ENCODE measurements at places on chromosomes 5 and 9.

DNA sequence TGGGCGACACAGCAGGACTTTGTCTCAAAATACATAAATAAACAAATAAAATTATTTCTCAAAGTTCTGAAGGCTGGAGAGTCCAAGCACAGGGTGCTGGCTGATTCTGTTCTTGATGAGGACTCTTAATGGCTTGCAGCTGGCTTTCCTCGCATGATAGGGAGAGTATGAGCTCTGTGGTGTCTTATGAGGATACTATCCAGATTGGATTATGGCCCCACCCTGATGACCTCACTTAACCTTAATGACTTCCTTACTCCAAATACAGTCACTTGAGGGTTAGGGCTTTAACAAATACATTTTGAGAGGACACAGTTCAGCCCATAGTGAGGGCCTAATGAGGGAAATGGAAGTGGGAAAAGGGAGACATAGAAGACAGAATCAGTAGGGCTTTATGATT is 87.7 kb downstream of the FOCAD start:
- no peak for DNase-seq

GRCh38 chr5:148465381-148466235 is 81.8 kb downstream of the FBXO38 start:
- DNase-seq, result no peak

DNA sequence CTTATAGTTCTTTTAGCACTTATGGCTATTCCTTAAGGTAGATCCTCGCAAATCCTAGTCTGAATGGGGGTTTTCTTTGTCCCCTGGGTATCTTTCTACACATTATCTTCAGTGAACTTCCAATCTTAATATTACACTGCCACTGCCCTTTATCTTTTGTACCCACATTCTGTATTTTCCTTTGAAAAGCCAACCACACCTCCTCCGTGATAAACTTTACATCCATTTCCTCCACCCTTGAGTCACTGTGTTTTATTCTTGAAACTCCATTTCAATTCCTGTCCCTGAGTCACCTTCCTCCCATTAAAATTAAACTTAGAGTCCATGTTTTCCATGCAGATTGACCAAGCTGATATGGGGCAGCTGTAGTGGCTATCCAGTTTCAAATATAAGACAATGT is 43.2 kb upstream of the RICTOR start:
- no peak for DNase-seq

- DNase-seq, result no peak
Measured at GRCh38 chr9:99850736-99851499, 29.2 kb downstream of the NR4A3 start.

- no peak for DNase-seq
Measured at GRCh38 chr5:170468633-170469285, 35.1 kb upstream of the KCNIP1 start.

- DNase-seq, result no peak
Measured at GRCh38 chr9:86771420-86771819, 175.9 kb downstream of the GAS1 start.

GRCh38 chr5:157473383-157474320 is 13.6 kb downstream of the NIPAL4 start:
- no peak for DNase-seq

GRCh38 chr5:10364186-10364689 is 10.7 kb downstream of the MARCHF6 start:
- DNase-seq, result no peak

GRCh38 chr9:1995084-1995483 is 20.1 kb upstream of the SMARCA2 start:
- DNase-seq, result no peak

DNA sequence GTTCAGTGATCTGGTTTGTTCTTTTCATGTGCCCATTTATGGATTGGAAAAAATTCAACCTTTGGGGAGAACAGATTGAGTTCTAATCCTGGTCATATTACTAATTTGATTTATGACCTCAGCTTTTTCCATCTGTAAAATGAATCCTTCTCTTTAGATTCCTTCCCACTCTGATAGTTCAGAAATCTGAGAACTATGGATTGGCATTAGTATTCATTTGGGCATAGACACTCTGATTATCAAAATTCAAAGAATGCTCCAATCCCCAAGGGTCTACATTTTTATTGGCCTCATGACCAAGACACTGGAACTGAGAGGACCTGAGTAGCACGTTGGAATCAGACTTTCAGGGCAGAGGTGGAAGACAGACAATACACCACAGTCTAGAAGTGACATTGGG is 405.9 kb upstream of the PAPPA start:
- DNase-seq, result no peak

DNA sequence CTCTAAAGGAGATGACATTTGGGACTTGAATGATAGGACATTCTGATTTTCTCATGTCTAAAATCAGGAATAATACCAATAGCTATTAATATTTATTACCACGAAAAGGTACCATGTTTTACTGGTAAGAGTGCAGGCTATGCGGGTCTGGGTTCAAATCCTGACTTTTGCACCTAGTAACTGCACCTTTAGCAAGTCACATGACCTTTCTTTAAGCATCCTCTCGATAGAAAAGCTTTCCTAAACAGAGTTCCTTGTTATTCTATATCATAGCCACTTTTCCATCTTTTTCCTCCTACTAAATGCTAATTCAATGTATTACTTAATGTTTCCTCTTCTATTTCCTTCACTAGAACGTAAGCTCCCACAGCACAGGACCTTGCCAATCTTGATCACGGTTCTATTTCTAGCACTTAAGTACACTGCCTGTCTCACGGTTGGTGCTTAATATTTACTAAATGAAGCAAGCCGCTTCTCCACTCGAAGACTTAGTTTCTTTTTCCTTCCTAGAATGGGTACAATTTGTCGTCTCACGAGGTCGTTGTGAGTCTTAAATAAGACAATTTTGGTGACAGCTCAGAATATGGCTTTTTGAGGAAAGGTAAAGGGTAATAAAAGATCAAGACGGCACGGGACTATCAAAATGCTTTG is 816 bp downstream of the RBM18 start:
- no peak for DNase-seq

DNA sequence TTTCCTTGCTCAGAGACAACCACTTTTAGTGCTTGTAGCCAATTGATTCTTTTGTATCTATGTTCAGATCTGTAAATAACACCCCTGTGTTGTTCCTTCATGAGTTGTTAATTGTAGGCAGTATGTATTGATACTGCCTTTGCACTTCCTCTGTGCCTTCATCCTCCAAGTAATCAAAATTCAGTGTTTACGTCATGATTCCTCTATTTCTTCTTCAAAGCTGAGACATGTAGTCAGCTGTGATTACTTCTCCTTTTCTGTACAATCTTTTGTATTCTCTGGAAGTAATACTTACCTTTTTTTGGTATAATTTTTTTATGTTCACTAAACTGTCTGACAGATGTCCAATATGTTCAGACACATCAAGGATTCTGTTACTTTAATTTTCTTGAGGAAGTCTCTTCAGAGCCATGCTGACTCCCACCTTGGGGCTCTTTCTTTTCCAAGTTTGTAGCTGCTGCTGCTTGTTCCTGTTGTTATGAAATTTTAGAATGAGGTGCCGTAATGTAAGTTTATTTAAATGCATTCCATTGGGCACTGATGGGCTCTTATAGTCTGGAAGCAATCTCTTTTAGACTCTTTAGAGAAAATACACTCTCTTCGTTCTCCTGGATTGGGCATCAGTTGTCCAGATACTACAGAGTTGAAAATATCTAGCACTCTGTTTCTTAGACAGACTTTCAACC is 30.5 kb upstream of the LRRC70 start:
- no peak for DNase-seq

- DNase-seq, result no peak
Measured at GRCh38 chr9:10548348-10548747, 64.5 kb downstream of the PTPRD start.

DNA sequence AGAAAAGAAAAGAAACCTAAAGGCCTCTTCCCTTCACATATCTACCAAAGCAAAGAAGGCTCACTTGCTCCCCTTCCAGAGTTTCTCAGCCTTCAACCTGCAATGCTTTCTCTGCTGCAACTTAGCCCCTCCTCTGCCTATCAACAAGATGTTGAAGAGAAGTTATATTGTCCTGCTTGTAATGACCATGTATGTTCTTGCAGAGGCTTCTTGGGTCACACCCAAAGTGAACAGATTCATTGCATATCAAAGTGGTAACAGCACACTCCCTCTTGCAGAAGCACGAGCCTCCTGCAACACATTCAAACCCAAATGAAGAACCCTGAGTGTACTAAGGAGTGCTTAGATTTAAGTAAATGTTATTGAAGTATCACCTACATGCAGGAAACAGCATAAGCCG is 494.3 kb downstream of the NTRK2 start:
- no peak for DNase-seq

- no peak for DNase-seq
Measured at GRCh38 chr9:7828334-7828733, 28.8 kb upstream of the DMAC1 start.

GRCh38 chr9:87873607-87874303 is 8.9 kb upstream of the SPATA31E1 start:
- no peak for DNase-seq

DNA sequence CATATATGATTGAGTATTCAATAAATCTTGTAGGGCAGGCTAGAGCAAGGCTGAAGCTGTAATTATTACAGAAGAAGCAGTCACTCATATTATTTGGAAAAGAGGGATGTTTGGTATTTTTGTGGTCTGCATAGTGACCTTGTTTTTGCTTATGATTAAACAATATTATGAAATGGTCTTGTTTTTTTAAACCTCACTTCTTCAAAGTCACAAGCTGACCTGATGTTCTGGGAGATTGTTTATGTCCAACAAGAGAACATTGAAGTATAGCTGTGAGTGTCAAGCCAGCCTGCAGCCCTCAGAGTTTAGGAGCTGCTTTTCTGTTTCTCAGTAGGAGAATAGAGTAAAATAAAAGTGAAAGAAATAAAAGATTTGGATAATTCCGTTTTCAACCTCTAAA is 342.2 kb downstream of the LRRC70 start:
- no peak for DNase-seq

- DNase-seq, result no peak
Measured at GRCh38 chr9:127935765-127936221, 1.9 kb downstream of the DPM2 start.

DNA sequence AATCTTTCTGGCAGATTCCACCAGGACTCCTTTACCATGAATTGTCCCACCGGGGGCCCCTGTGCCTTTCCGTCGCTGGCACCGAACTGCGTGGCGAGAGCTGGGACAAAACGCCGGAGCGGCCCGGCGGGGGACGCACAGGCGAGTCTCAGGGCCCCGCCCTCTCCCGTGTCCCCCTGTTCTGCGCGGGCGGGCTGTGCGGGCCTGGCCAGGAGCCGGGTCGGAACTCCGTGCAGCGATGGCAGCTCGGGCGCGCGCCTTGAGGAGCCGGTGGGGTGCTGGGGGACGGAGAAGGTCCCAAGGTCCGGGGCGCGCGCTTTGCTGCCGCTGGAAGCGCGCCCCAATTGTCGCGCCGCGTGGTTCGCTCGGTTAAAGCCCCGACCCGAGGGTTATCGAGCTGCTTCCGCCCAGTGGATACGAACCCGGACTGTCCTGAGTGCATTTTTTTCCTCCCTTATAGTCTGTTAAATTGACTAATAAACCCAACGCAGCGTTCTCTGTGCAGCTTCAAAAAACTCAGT is 125.3 kb downstream of the TMEM174 start:
- no peak for DNase-seq

- no peak for DNase-seq
Measured at GRCh38 chr9:100911273-100911672, 117.3 kb upstream of the PLPPR1 start.

DNA sequence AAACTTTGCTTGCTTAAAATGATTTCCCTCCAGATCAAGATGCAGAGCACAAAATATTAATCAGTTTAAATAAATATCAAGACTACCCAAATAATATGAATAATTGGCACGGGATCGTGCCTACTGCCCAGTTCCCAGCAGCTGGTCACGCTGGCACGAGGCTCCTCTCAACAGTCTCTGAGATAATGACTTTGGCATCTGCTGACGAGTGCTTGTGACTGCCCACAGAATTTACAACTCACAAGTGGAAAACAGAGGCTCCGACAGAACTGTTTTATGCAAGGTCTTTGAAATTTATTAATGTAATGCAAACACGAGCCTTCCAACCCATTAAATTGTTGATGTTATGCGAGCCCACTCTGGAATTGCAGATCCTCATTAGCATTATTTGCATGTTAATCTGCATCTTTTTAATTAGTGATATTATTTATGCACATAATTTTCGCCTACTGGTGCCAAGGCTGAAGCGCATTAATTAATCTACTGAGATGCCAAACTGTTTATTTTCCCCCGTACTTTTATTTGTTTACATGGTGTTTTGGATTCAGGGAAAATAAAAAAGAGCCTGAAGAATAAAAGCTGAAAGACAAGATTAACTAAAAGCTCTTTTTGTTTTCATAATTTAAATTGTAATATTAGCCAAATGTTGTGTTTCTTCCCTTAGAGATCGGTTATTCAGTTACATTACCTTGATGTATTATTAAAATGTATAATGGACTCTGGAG is 369.3 kb upstream of the IRX1 start:
- DNase-seq, result no peak

- DNase-seq, result no peak
Measured at GRCh38 chr5:13378091-13378490, 566.4 kb downstream of the DNAH5 start.

DNA sequence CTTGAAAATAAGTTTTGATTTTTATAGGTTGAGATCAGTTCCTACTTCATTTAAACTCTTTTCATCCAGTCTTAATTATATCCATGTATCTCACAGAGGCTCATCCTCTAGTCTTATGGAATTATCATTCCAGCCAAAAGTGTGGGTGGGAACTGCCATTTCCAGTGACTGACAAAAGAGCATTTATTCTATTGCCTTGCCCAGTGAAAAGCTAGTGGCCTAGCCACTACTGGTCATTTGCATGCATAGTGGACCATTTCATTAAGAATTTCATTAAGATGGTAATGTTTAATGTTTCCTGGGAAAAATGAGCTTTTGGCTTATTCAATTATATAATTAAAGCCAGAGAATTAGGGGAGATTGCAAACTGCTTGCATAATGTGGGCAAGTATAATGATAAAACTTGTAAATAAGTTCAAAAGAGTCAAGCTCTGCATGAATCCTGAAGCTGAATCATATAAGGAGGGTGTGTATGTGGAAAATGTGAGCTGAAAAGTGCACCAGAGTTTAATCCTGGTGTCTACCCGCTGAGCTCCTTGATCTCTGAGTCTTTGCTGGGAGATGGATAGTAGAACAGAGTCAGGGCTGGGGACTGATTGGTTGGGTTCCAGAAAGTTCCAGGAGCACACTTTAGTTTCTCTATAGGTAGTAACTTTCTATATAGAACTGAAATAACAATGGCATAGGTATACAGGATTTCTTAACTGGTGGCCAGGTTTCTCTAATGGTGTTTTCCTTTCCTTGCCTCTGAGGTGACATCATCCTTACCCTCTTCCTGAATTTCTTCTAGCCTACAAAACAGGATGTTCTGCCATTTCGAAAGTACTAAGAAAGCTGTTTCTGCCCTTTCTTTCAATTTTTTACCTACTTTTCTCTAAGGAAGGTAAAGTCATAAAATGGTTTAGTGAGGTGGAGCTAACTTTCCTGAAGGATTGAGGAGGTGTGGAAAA is 78.5 kb downstream of the KIF4B start:
- no peak for DNase-seq

DNA sequence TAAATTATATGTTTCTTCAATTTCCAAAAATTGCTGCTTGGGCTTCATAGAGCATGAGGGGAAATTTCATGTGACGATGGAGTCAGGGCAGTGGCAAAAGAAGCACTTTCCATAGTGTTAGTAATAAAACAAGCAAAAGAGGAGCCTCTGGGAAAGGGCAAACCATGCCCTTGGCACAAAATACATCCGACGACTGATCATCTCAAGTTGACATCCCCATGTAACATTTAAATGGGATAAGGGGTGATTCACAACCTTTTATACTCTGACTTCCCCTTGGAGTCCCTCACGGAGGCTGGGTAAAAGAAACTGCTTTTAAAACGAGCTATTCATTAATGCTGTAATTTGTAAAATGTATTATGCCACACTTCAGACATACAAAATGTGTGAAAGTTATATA is 161.4 kb upstream of the DMRT1 start:
- DNase-seq, result no peak
